ENCODE measurements at places on chromosomes 3 and 15.
A peak's percentile ranks its signal among the peaks of the same experiment; 100 is the strongest.

DNA sequence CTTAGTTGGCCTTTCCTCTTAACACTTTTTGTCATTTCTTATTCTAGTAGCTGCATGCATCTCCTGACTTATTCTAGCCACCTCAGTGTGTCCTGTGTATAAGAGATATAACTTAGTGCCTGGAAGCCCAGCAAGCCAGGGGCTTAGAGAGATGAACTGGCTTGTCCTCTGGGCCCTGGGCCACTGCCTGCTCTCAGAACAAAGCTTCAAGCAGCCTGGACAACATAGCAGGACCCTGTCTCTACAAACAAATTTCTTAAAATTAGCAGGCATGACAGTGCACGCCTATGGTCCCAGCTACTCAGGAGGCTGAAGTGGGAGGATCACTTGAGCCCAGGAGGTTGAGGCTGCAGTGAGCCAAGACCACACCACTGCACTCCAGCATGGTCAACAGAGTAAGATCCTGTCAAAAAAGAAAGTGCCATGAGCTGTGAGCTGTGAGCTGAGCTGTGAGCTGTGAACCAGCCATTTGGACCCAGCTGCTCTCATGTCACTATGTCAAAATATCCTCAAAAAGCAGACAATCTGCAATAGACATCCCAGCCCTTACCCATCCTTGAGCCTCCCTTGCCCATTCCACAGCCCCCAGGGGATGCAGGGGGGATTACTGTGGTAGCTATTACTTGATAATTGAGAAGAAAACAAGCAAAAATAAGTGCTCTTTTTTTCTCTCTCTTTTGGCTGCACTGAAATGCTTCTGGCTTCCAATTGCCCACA is 174.5 kb downstream of the OPA1 start:
- DNase-seq = no peak

GRCh38 chr15:46129145-46129544 is 494.3 kb downstream of the SQOR start:
- no peak for DNase-seq

DNA sequence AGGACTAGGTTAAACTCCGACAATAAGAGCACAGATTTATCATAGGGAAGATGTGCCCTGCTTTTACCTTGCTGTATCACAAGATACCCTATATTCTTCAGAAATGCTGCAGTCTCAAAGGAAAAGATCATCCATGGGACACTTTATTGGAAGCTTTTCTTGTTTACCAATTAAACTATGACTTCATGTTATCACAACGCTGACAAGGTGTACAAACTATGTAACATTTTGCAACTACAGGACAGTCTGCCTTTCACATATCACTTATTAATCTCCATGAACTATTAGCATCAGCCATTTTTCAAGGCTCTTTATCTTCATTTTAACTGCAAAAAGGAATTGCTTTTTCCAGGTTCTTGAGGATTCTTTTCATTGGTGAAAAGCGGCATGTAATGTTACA is 34.0 kb downstream of the CBLB start:
- no peak for DNase-seq

DNA sequence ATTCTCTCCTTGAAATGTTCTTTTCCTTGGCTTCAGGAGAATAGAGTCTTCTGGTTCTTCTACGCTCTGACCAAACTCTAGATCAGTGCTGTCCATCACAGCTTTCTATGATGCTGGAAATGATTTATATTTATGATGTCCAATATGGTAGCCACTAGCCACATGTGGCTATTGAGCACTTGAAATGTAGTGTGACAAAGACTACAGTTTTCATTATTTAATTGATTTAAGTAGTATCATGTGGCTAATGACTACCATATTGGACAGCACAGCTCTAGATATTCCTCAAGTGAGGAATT is 2.9 kb downstream of the LNP1 start:
- no peak for DNase-seq

DNA sequence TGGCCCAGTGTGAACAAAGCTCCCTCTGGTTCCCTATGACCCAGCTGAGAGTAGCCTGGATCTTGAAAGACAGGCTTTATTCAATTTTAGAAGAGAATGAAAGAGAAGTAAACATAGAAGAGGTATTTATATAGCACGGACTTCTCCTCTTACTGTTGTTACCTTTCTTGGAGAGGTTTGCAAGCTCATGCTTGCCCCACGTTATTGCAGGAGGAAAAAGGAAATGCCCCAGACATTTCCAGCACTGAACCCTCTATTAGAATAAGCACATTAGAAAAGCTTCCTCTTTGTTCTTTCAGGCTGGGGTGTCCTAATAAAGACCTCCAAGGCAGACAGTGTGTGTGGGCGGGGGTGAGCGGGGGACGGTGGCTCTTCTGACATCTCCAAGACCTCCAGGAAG is 98.7 kb upstream of the AGBL1 start:
- DNase-seq = peak; percentile 22

GRCh38 chr15:61035311-61035710 is 193.8 kb downstream of the RORA start:
- DNase-seq = no peak

All from HL-60 (cell line).